EH (cell line): ENCODE measurements at places on chromosomes 5 and 9.

GRCh38 chr5:132176987-132177386 lies 50.7 kb downstream of the P4HA2 start:
- no peak for DNase-seq

GRCh38 chr9:69785757-69786156 lies 25.9 kb upstream of the PTAR1 start:
- peak; percentile 66 for DNase-seq

GRCh38 chr5:141680751-141681201 lies 1.3 kb downstream of the ARAP3 start:
- DNase-seq = peak; percentile 60

DNA sequence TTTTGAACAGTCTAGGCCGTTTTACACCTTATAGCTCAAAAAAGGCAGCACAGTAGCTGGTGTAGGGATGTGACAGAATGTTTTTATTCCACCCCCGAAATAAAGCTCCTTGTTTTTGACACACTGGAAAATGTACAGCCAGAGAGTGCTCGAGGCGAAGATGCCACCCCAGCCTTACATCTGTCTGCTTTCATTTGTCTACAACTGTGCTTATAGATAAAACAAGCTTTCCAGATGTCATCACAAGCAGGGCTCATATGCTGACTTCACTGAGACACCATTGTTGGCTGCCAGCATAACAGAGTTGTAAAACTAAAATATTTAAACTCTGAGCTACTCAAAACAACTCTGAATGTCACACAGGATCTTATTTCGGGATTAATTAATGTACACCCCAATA lies 386.3 kb downstream of the BNC2 start:
- peak; percentile 16 for DNase-seq

DNA sequence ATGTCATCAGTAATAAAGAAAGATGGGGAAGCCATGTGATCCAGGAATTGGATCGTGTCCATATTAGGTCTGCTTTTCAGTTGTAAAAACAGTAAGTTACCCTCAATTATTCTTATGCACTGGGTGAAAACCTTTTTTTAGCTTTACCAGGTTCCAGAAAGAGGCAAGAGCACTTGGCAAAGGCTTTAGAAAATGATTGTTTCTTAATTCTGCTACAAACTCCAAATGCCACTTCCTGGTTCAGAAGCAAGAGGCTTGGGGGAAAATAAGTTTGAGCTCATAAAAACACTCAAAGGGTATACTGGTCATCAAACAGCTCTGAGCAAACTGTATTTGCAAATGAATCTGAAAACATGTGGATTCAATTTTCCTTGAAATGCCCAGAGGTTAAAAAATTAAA lies 615.6 kb downstream of the EBF1 start:
- DNase-seq = peak; percentile 58

GRCh38 chr9:121852651-121853616 lies 201.5 kb downstream of the DAB2IP start:
- DNase-seq = peak; percentile 24

DNA sequence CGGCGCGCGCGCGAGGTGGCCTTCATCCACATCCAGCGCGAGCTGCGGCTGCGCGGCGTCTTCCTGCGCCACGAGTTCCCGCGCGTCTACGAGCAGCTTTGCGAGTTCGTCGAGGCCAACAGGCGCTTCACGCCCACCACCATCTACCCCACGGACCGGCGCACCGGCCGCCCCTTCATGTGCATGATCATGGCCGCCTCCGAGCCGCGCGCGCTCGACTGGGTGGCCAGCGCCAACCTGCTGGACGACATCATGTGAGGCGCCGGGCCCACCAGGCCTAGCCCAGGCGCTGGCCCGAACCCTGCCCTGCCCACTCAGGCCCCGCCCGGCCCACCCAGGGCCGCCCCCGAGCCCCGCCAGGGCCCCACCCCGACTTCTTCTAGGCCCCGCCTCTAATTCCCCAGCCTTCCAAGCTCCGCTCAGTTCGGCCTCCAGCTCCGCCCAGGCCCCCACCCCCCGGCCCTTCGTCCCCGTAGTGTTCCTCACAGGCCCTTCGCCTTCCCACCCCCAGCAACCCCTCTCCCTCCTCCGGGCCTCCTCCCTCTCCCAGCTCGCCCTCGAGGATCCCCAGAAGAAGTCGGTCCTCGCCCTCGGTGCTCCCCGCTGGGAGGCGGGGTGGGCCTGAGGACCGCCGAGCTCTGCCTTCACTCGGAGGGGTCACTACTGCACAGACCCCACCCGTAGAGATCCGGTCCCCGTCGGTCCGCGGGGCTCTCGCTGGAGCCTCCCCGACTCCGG lies 2.0 kb upstream of the PHPT1 start:
- DNase-seq = peak; percentile 71

DNA sequence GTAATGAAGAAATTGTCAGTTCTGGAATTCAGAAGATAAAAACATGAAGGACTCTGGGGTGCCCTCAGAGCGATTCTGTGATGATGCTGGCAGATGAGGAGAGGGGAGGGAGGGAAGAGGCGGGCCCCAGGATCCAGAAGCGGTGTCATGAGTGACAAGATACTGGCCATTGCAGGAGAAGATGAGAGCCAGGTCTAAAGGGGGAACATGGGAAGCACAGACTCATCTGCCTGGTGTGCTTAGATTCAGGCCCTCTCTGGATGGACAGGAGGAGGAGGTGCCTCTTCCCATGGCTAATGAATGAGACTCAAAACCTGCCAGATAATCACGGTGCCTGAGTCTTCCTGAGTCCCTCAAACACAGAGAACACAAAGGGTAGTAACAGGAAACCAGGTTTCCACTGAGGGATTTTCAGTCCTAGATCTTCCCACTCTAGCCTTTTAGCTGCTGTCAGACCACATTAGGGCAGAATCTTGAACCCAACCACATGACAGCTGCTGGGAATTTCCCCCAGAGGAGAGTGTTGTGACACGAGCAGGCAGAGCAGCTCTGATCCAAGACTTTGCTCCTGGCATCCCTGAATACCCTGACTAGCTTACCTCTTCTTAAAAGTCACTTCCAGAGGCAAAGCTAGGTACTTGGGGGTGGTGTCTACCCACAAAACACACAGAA lies 28.2 kb upstream of the HSPA9 start:
- DNase-seq = peak; percentile 40

DNA sequence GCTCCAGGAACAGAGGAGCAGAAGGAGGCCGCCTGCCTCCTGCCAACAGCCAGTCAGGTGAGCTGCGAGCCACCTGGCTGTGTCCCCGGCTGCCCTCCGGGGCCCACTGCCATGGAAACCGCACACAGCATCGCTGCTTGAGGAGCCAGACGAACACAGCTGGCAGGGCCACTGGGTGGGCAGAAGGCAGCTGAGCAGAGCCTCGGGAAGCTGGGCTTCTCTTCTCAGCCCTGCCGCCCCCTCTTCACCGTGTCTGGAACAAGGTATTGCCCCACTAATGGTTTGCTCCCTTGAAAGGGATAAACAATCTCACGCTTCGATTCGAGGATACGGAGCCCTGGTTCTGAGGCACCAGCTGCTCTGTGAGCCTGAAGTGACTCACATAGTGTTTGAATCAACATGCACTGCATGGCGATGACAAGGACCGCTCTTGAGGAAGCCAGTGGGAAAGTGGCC lies 63.7 kb upstream of the RUFY1 start:
- peak; percentile 27 for DNase-seq

DNA sequence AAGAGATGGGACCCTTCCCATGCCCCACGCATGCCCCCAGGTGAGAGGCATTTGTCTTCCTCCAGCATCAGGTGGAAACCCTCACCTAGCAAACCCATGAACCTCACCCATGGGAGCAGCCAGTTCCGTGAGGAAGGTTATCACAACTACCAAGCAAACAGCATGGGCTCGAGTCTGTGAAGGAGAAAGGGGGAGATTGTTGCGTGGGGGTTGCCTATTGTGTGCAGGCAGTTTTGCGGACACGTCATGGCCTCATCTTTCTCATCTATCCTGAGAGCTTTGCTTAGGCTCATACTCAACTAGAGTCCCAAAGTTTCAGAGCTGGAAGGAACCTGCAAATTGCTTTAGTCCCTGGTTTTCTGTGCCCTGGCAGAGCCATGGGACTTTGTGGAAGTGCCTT lies 73.6 kb upstream of the TGFBR1 start:
- no peak for DNase-seq

GRCh38 chr5:108735790-108736189 lies 11.9 kb upstream of the FER start:
- DNase-seq = no peak

DNA sequence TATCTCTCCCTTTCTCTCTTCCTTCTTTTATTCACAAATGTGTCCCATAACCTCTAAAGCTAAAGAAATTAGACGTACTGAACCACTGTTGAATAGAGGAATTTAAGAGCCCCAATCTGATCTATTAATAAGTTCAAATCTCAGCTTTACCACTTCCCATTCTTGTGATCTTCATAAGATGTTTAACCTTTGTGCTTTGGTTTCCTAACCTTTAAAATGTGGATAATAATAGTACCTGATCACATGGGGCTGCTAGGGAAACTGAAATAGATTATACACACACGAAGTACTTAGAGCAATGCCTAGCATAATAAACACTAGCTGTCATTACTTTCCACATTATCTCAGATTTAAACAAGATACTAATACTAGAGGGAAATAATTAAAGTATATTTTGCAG lies 324.3 kb upstream of the SEMA6A start:
- no peak for DNase-seq

DNA sequence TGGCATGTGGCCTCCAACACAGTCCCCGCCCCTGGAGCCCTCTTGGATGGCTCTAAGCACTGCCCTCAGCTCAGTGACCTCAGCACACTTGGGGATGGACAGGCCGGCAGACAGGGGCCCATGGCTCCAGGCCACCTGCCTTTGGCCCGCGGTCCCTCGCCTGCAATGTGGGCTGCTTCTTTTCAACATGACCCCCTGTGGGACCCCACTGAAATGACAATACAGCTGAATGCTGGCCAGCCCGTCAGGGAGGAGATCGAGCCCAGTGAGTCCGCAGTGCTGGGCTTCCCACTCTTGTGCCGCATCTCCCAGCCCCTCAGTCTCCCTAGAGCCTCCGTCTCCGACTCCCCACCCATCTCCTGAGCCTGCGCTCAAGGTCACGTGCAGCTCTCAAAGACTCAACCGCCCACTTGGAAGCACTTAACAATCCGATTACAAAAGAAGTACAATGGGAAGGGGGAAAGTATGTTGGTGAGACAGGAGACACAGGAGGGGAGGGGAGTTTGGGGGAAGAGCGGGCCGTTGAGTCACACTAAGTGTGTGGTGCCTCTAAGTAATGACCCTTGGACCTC lies 238.9 kb downstream of the HSPA4 start:
- DNase-seq = no peak

DNA sequence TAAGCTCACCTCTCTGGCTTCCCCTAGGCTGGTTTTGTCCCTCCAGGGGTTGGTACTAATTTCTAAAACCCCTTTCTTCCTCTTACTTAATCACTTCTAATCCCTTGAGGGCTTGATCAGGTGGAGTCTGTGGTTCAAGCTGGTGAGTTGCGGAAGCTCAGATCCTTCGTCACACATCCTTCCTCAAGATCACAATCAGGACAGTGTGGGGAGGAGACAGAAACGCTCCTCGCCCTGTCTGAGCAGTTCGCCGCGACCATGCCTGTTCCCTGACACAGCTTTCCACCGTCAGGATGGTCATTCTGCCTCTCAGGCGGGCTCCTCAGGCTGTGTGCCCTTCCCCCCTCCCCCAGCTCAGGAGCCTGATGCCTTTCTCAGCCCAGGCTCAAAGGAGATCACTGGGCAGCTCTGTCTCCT lies 24.3 kb downstream of the CPLX2 start:
- no peak for DNase-seq

GRCh38 chr9:100228352-100228869 lies 124.3 kb downstream of the TEX10 start:
- DNase-seq = no peak

- no peak for DNase-seq
These were observed 77.4 kb upstream of the C5orf46 start for GRCh38 chr5:147983742-147984141.
